ENCODE measurements at places on chromosomes 5 and 9.

- no peak for DNase-seq
Measured at GRCh38 chr9:74630228-74630627, 133.1 kb downstream of the RORB start.

GRCh38 chr9:128863647-128864046, 18.1 kb downstream of the KYAT1 start:
- DNase-seq: no peak

GRCh38 chr5:157516626-157517325, 56.8 kb downstream of the NIPAL4 start:
- DNase-seq: peak; percentile 82

DNA sequence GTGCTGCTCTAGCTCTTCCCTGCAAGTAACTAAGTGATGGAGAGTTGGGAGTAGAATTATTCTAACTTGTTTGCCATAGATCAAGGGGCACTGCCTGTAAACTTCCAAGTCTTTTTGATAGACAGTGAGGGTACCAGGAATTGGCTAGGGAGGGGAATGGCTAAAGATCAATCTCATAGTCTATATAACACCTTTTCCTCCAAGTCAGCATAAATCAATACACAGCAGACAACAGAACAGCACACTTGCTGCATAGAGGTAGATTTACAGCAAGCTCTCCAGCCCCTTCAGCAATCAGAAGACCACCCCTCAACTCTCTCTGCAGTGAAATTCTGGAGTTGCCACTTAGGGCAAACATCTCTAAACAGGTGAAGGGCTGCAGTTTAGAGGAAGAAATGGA, 643.5 kb upstream of the KLF4 start:
- no peak for DNase-seq

GRCh38 chr9:31745468-31745867, 639.0 kb upstream of the ACO1 start:
- DNase-seq: no peak

GRCh38 chr9:133508046-133508445, 16.7 kb downstream of the MYMK start:
- no peak for DNase-seq
